Osteocyte (in vitro differentiated cells): ENCODE measurements at places on chromosomes 6 and 20. TPM values are rescaled to one million over a fixed set of nuclear protein-coding genes. Genes with fewer than 3 reads are reported as not detected.

- no peak for DNase-seq
Measured at GRCh38 chr6:135212020-135212806, 31.1 kb downstream of the MYB start.

DNA sequence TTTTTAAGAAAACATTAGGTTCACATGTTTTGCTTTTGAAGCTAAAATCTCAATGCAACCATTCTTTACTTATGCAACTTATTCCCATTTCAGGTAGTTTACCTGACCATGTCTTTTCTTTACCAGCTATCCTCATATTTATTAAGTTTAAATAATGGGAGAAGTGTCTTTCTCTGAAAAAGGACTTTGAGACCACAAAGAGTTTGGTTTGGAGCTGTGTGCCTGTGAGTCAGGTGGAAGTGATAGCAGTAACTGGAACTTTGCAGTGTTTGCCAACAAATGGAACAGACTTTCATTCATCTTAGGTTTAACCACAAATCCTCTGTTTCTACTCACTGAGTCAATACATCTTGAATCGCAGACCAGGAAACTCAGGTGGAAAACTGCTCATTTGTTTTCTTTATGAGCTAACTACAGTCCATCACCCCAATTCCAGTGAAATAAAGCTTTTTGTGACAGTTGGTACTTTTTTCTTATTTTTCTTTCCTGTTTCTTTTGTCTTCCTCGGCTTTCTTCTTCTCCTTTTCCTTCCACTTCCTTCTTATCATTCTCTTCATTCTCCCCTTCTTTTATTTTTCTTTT is 148.3 kb upstream of the RIN2 start:
- DNase-seq, result no peak

- no peak for DNase-seq
Measured at GRCh38 chr6:75024828-75025227, 181.0 kb downstream of the COL12A1 start.

- no peak for DNase-seq
Measured at GRCh38 chr6:150291968-150292710, 76.7 kb upstream of the IYD start.

DNA sequence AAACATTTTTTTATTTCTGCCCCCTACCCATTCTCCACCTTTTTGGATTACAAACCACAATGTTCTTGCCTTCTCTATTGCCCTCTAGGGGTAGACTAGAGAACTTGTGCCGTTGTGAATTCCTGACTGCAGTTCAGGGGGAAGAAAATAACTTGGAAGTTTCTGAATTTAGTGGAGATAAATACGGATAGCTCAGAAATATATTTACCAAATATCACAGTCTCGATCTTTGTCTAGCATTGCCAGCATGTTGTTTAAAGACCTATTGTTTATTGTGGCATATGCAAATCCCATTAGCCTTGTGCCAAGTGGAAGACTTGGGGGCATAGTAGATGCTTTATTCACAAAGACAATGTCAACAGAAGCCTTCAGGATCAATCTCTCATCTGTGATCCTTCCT is 154.1 kb upstream of the MMS22L start:
- DNase-seq, result no peak

- no peak for DNase-seq
Measured at GRCh38 chr6:137216875-137217553, 2.2 kb downstream of the IFNGR1 start.

- DNase-seq, result peak; percentile 92
Measured at GRCh38 chr6:147203311-147204059, 732 bp upstream of the STXBP5 start.

GRCh38 chr20:63003546-63003945 is 3.2 kb downstream of the BHLHE23 start:
- no peak for DNase-seq

- no peak for DNase-seq
Measured at GRCh38 chr20:16293590-16293989, 279.7 kb downstream of the KIF16B start.

GRCh38 chr6:132872923-132873322 is 58.6 kb downstream of the RPS12 start:
- DNase-seq, result no peak

The SLC35F1 gene
- total RNA-seq, result not detected in 2 replicates

The OR2J3 gene
- total RNA-seq, result not detected in 2 replicates

The CDSN gene
- not detected in 2 replicates for total RNA-seq

The BMP5 gene
- total RNA-seq, result not detected in 2 replicates

The PABPC1L gene
- 56.1 and 65.3 TPM in 2 replicates for total RNA-seq
